ENCODE measurements at places on chromosomes 5 and 9. TPM values are rescaled to one million over a fixed set of nuclear protein-coding genes. Genes with fewer than 3 reads are reported as not detected.

- DNase-seq: no peak
Observed at GRCh38 chr9:37167456-37168047, 47.2 kb downstream of the ZCCHC7 start.

Gene CD274
- total RNA-seq: 0.15 TPM

DNA sequence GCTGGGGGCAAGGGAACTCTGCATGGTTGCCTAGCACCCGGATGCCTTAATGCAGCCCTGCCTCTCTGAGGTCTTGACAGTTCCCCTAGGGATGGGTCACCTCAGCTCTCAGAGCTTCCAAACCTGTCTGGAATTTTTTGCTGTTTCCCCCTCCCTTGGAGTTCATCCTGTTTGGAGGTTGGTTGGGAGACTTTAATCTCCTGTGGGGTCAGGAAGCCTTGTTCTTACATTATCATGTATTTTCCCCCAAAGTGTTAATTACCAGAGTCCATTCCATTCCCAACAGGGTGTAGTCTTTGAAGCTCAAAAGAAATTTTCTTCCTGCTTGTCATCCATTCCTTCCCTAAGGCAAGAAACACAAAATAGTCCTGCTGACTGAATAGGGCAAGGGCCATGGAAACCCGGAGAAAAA, 150.3 kb upstream of the SPRY4 start:
- DNase-seq: no peak

Gene SHOC1
- total RNA-seq: not detected

- no peak for DNase-seq
Observed at GRCh38 chr9:71487061-71487460, 281.3 kb downstream of the CEMIP2 start.

Gene ATP10B
- total RNA-seq: not detected

GRCh38 chr5:137751869-137752491, 2.2 kb downstream of the HNRNPA0 start:
- DNase-seq: peak; percentile 57

- no peak for DNase-seq
Observed at GRCh38 chr9:967436-967835, 9.0 kb upstream of the DMRT3 start.

DNA sequence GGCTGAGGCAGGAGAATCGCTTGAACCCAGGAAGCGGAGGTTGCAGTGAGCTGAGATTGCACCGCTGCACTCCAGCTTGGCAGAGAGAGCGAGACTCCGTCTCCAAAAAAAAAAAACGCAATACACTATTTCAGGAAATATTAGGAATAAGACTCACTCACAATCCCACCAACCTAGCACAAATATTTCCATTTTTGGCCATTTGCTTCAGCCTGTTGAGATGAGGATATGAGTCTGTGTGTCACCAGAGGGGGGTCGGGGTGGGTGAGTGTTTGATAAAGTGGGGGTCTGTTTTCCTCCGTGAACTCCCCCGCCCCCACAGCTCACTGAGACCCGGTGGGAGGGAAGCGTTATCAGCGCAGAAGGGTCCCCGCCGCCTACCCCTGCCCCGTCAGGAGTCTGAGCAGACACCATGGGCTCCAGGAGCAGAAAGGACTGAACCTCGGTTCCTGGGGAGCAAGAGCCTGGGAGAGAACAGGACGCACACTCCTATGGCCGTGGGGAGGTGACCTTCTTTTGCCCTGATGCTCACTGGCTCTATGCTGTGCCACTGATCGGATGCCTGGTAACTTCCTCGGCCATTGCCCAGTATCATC, 153.8 kb upstream of the PHYKPL start:
- DNase-seq: no peak

DNA sequence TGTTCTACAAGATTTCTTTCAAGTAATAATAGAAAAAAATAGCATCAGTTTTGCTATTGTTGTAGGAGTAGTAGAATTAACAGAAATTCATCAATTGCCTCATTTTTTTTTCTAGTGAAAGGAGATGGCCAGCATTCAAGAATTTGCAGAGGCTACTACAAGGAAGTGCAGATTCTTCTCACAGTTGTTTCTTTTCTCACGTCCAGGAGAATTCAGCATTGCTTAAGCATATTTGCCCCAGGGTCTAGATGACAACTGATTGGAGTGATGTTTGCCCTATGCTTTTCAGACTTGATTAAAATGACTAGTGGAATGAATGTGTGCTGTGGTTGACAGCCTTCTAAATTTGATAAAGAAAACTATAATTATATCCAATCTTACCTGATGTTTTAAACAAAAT, 46.6 kb upstream of the SLC12A2 start:
- DNase-seq: no peak

GRCh38 chr5:41598011-41598410, 87.6 kb upstream of the PLCXD3 start:
- no peak for DNase-seq

GRCh38 chr5:154868702-154869101, 10.3 kb downstream of the CNOT8 start:
- peak; percentile 7 for DNase-seq

DNA sequence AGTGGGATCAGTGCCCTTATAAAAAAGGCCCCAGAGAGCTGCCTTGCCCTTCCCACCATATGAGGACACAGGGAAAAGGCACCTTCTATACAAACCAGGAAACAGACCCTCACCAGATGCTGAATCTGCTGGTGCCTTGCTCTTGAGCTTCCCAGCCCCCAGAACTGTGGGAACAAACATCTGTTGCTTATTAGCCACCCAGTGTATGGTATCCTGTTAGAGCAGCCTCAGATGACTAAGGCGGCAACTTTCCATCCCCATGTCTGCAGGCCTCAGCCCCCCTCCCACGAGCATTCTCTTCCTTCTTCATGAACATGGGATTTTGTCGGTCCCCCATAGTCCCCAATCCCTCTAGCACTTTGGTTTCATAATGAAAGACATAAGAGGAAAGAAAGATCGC, 202.5 kb upstream of the GAS1 start:
- no peak for DNase-seq

- no peak for DNase-seq
Observed at GRCh38 chr9:133606708-133607025, 2.5 kb downstream of the FAM163B start.

GRCh38 chr9:129486756-129487657, 133.9 kb downstream of the C9orf50 start:
- no peak for DNase-seq

Gene OCLN
- total RNA-seq: 1.1 TPM
